Iris pigment epithelial cell (primary cell): ENCODE measurements at places on chromosomes 6 and 20.

GRCh38 chr6:106973836-106974335 is 643 bp downstream of the CD24 start:
- no peak for DNase-seq

DNA sequence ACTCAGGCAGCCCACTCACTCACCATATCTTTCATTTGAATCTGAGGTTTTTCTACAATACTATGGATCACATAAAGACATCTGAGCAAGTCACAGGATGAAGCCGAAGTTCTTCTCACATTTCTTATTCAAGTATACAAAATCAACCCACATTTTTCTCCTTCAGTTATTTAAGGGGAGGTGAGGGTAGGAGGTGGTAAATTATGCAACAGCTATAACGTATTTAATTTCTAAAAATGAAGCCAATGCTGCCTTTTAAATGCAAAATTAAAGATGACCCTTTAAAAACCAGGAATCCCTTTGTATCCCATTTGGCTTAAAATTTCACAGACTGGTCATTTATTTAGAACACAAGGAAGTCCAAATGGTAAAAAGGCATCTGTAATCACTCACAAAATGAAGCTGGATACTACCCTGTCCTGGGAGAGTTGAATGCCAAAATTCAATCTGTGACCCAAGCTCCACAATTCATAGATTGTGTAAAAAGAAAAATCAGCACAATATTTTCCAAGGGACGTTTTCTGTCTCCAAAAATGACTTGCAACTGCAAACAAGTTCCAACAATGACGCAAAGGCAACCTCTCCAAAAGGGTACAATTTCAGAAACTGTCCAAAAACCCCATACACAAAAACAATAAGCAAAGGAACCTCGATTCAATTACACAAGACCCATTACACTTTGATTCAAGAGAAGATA is 48.8 kb downstream of the EPB41L2 start:
- DNase-seq = peak; percentile 47

DNA sequence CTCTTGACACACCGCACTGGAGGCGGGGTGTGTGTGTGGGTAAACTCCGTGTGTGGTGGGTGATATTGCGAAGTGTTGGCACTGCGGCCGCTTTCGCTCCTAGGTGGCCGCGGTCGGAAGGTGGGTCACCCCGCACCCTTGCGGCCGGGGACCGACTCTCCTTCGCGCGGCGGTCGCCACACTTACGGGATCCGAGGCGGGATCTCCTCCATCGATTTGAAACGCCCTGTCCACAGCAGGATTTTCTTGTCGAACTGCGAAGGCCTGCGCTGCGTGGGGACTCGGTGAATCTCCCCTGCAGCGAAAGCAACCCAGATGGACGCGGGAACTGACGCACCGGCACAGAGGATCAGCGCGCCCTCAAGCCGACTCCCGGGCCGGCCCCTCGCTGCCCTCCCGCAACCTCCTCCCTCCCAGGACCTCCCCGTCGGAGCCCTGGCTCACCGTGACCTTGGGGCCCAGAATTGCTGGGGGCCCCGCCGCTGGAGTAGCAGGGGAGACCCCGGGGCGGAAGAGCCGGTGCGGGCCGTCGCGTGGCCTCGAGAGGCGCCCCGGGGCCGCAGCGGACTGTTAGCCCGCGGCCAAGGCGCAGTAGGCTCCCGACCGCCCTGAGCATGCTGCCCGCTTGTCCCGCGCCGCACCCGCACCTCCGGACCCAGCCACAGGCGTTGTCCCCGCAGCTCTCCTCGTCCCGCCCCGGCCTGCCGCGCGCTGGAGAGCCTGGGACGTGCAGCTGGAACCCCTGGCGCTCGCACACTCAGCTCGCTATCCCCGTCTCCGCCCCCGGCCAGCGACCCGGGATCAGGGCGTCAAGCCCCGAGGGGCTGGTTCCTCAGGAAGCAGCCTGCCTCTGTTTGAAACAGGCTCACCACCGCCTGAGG is at the start of gene FAM162B:
Gene FAM162B, minus strand, starts transcription at position 759 of the 881 bp plus-strand sequence. Its CDS starts 143 bp downstream, at position 616.
- peak; percentile 18 for DNase-seq

- no peak for DNase-seq
Measured at GRCh38 chr20:49560186-49560585, 7.8 kb downstream of the PTGIS start.

- peak; percentile 75 for DNase-seq
Measured at GRCh38 chr6:152232501-152233151, 404.5 kb downstream of the SYNE1 start.

GRCh38 chr6:109891924-109892323 is 86.2 kb upstream of the GPR6 start:
- DNase-seq = no peak

DNA sequence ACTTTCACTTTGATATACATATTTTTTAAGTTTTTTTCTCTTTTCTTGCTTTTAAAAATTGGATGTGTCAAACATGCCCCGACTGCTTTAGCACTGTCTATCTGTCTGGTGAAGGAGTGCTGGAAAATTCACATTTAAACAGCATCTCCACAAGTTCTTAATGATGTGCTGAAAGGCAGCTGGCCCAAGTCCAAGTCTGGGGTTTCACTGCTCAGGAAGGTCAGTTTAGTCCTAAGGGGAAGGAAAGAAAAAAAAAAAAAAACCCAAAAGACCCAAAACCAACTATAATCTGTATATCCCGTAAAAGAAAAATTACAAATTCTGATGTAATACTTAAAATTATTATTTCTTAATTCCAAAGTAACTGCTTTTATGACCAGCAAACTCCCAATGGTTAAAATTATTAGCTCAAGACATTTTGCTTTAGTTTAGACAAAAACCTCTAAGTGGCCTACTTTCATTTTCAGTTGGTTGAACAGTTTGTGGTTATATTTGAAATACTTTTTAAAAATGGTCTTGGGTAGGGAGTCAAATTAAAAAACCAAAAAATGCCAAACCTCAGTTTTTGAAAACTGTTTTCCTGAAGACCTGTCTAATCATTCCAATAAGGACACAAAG is 79.5 kb upstream of the PREP start:
- peak; percentile 19 for DNase-seq

DNA sequence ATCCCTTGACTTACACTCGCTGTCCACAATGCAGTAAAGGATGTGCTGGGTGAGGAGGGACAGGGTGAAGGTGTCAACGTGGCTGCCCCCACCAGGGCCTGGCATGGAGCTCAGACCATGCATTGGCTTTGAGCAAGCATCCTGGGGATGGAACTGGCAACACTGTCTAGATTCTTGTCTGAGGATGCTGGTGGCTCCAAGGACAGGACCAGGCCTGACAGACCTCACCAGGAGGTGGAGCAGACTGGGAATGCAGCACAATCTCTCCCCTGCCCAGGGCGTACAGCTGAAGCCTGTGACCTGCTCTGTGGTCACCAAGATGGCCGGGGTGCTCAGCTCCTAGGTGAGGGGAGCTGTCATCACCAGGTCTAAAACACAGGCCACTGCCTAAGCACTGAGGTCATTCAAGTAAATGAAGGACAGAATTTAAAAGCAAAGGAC is 50.9 kb downstream of the MYH7B start:
- no peak for DNase-seq

DNA sequence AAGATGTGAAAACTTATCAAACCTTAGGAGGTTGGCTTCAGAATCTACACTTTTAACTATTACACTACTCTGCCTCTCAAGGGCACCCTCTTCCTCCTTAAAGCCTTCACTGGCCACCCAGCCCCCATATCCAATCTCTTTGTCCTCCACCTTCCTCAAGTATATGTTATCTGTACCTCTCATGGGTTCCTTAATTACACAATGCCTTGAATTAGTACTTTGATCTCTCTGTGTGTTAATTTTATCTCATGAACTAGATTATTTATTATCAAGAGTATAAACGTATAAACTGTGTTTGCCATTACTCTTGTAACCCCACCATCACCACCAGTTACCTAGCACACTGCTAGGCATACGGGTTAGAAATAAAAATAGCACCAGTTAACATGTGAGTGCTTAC is 83.3 kb downstream of the NCR2 start:
- no peak for DNase-seq

GRCh38 chr6:129748212-129748900 is 38.4 kb upstream of the ARHGAP18 start:
- DNase-seq = peak; percentile 86

- DNase-seq = no peak
Measured at GRCh38 chr6:49987749-49988148, 18.3 kb upstream of the DEFB113 start.
